D721Med (cell line): ENCODE measurements at places on chromosomes 2 and 18.

- no peak for DNase-seq
These were observed 7.7 kb upstream of the MMADHC start for GRCh38 chr2:149595056-149595963.

DNA sequence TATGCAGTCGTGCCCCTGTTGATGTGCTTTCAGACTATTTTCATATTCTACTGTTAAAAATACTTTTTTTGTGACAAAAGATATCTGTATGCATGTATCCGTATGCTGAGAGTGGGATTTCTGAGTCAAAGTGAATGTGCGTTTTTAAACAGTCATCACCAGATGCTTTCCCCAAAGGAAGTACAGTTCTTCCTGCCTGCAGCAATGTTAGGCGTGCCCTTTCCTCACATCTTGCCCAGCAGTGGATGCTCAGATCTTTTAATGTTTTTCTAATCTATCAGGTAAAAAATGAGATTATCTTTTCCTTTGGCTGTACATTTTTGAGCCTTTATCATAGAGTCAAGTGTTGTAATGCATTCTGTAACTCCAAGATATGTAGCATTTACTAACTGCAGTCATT, 111.7 kb downstream of the PTPRM start:
- no peak for DNase-seq

GRCh38 chr18:48459465-48459864, 50.3 kb upstream of the ZBTB7C start:
- DNase-seq = no peak

DNA sequence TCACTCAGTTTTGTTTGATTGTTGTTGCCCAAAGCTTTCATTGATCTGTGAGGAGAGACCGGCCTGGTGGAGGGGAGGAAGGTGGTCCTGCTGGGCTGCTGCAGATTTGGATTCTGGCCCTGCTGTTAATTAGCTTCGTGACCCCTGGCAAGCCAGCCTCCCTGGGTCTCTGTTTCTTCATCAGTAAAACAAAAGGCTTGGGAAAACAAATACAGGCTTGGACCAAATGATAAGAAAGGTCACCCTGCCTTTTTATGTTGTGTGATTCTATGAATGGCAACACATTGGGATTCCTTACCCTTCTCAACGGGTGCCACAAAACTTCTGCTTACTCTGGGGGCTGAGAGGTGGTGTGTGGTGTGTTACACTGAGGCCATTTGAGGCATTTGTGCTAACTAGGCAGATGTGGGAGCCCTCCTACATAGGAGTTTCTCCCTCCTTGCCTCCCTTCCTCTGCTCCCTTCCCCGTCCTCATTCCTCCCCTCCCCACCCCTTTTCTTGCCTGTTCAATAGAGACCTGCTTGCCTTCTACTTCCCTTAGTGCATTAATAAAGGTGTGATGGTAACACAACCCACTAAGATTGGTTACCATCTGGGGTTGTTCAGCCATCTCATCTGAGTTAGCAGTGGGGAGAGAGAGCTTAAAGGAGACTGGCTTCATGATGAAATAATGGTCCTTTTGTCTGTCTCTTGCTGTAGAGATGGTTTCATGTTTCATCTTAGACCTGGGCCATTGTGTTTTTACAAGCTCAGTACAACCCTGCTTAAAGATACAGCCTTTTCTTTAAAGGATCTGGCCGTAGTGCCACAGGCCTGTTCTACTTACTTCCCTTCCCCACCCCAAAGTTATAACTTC, 96.2 kb downstream of the TANC1 start:
- no peak for DNase-seq

DNA sequence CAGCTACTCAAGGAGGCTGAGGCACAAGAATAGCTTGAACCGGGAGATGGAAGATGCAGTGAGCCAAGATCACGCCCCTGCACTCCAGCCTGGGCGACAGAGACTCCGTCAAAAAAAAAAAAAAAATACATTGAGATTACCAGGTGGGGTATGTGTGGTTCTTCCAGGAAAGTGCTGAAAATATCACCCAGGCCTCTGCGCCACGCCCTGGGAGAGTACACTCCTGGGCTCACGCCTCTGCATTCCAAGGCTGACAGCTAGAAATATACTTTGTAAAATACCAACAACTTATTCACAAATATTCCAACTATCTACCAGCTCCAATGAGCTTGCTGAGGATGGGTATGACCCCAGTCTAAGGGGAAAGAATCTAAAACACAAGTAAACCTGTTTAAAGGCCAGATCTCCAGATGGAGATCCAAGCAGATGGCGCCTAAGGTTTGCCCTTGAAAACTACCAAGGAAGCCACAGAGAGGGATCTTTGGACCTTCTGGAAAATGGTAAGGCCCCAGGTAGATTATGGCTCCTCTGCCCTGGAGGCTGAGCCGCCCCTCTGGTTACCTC, 21.6 kb upstream of the B3GNT7 start:
- no peak for DNase-seq

DNA sequence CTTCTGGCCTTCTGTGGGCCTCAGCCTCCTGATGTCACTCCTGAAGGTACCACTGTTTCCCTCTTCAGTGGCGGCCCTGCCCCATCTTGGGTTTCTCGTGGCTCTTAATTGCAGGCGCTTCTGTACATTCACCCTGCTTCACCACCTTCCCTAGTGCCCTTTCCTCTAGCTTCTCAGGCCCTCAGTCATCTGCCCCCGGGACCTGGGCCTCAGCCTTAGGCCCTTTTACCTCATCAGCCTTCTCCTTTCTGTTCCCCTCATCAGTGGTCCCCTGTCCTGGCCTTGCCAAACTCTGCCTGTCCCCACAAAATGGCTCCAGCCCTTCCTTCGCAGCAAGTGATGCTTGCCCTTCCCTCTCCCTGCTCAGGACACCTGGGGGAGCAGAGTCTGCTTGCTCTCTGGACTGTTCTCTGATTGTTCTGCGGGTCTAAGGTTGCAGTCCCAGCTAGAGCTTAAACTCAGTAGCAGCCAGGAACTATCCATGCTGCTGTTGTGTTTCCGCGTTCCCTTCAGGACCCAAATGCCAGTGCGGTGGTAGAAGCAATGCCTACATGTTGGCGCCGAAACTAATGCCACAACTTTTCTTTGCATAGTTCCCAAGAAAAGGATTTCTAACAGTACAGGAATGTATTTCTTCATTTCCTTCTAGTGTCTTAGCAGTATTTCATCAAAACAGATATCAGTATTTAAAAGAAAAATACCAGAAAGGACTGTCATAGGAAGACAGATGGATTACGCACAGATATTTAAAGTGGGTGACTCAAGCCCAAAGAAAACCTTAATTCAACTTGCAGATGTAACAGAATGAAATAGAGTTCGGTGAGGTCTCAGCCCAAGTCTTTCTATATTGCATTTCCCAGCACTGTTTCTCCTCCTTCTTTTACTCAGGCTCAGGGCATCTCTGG, 7.5 kb downstream of the ASB1 start:
- DNase-seq = no peak

- DNase-seq = no peak
These were observed 5.8 kb upstream of the CTDSP1 start for GRCh38 chr2:218393750-218394290.

DNA sequence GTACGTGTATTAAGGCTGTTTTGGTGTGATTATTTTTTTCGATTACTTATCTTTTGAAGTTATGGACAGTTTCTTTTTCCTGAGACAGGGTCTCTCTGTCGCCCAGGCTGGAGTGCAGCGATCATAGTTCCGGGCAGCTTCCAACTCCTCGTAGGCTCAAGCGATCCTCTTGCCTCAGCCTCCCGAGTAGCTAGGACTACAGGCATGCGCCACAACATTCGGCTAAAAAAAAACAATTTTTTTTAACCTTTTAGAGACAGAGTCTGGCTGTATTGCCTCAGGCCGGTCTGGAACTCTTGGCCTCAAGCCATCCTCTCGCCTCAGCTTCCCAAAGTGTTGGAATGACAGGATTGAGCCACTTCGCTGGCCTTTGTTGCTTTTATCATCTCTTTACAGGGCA, 945 bp downstream of the HAT1 start:
- DNase-seq = no peak

DNA sequence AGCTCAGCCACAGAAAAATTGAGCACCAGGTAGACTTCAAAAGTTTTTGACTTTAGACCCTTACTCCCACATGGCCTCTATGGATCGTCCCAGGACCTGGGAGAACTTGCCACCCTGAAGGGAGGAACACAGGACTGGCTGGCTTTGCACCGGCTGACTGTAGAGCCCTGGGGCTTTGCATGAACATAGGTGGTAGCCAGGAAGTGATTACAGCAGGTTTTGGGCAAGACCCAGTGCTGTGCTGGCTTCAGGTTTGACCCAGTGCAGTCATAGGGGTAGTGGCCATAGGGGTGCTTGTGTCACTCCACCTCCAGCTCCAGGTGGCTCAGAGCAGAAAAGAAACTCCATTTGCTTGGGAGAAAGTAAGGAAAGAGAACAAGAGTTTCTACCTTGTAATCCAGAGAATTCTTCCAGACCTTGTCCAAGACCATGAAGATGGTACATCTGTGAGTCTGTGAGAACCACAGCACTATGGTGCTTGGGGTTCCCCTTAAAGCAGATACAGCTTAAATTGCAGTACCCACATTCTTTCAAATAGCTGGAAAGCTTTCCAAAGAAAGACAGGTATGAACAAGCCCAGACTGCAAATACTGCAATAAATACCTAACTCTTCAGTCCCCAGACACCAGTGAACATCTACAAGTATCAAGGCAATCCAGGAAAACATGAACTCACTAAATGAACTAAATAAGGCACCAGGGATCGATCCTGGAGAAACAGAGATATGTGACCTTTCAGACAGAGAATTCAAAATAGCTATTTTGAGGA, 13.0 kb upstream of the SESTD1 start:
- no peak for DNase-seq

- no peak for DNase-seq
These were observed 1.2 kb upstream of the MLPH start for GRCh38 chr2:237485844-237486243.

DNA sequence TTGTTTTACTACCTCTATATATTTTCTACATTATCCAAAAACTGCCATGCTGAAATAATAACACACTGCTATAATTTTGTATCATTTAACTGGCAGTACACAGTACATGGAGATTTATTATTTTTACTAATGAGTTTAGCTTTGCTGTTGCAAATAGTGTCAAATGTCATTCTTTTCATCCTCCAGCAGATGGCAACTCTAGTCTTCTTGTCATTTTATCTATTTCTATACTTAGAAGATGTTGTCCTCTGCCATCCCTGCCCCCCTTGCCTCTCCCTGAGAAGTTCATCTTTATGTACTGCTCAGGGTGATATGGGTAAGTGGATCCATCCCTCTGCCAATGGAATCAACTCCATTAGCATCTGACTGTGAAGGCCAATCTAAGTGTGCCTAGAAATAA, 21.7 kb upstream of the LRRTM1 start:
- no peak for DNase-seq

GRCh38 chr2:30208453-30208852, 22.9 kb upstream of the LBH start:
- DNase-seq = no peak

- no peak for DNase-seq
These were observed 6.0 kb upstream of the FABP1 start for GRCh38 chr2:88133875-88134274.

- DNase-seq = no peak
These were observed 189.6 kb upstream of the TNP1 start for GRCh38 chr2:217049422-217049821.

DNA sequence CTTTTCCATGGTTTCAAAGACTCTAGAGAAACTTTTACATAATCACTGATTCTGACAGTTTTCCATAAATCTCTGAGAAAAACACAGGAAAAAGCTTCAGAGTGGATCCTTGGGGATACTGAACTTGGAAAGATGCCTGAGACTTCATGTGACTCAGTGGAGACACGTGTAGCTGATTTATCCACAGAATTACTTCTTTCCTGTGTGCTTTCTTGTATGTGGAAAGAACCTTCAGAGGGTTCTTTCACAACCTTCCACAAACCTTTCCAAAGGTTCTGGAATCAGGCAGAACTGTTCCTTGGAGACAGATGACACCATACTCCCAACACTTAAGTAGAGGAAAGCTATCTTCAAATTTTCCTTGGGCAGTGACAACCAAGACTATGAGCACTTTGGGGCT, 207.2 kb downstream of the RND3 start:
- DNase-seq = no peak

DNA sequence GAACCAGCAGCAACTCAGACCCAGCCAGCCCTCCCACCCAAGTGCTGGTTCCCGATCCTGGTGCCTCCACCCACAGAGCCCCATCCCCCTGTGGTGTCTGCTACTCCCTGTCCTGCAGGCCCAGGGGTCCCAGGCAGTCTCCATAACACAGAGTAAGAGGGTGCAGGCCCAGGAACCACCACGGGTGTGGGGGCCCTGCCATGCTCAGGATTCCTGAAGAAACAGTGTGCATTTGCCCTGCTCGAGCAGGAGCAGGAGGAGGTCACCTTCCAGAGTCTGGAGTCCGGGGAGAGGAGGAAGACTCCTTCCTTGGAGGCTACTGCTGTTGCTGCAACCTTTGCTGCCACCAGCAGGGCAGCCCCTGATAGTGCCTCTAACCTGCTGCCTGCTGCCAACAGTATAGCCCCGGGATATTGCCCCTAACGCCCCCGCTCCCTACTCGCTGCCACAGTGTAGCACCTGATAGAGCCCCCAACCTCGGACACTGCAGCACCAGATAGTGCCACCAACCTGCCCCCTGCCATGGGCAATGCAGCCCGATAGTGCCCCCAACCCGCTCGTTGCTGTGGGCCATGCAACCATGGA, 46.8 kb upstream of the ANKRD62 start:
- DNase-seq = no peak

DNA sequence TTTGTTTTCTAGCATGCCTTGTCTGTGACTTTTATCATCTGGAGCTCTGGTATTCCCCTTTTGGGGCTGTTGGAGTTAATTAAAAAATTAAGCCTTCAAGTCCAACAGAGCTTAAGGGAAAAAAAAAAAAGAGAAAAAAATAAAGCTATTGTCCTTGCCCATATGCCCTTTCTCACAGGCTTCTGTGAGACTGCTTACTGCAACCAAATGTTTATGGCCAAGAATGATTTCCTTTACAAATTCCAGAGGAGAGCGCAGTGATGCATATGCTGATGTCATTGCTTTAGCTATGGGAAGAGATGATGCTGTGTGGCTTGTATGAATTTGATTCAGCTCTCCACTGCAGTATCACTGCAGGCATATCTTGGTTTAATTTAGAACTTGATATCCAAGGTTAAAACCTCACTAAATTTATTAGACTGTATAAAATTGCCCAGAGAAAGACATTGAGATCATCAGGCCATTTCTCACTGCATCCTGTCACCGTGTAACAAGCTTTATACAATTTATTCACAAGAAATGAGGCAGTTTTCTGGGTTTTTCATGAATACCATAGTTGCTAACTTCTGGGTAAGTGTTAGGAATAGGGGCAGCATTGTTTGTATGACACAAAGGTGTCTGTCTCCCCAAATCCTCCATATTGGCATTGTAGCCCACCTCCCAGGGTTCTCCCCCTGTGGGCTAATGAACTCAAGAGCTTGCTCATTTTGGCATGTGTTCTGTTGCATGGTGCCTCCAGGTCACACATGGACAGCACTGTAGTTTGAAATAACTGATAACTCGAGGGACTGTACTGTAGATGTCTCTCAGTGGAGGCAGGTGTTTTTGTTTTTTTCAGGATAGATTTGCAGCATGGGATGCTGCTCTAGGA, 85.0 kb downstream of the TANC1 start:
- no peak for DNase-seq
